H1 (cell line): ENCODE measurements at places on chromosomes 6 and 20. TPM values are rescaled to one million over a fixed set of nuclear protein-coding genes. Genes with fewer than 3 reads are reported as not detected.

DNA sequence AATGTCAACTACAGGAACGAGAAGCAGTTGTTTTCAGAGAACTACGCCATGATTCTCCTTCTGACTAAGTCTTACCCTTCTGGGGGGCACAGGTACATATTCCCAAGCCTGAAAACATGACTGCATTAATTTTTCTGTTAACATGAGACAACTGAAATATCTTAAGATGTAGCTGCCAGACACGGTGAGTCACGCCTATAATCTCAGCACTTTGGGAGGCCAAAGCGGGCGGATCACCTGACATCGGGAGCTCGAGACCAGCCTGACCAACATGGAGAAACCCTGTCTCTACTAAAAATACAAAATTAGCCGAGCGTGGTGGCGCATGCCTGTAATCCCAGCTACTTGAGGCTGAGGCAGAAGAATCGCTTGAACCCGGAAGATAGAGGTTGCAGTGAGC, 21.7 kb downstream of the TBC1D20 start:
- no peak for DNase-seq

- DNase-seq: no peak
These were observed 4.5 kb downstream of the SUN5 start for GRCh38 chr20:32999603-33000250.

The SPATS1 gene
- not detected in 2 replicates for total RNA-seq

GRCh38 chr6:126803769-126804168, 314.7 kb upstream of the RSPO3 start:
- DNase-seq: no peak

DNA sequence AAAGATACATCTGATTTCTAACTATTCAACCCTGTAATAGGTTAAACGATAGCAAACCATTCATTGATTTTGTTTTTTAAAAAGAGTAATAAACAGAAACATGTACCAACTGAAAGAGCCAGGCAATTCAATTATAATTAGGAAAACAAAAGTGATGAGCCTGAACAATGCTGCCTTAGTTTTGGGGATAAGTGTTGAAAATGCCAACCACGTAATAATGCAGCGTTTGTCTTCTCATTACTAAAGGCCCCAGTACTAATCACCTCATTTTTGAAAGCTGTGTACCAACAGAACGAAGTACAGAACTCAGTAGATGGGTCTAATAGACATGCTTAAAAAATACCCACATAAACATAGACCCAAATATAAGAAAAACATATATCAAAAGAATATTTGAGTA, 663.6 kb upstream of the CHD6 start:
- DNase-seq: no peak

The MYMX gene
- 4.7 and 5.2 TPM in 2 replicates for total RNA-seq

GRCh38 chr6:142569676-142570075, 267.9 kb downstream of the ADGRG6 start:
- DNase-seq: no peak

The DACT2 gene
- 3.1 and 3.9 TPM in 2 replicates for total RNA-seq

DNA sequence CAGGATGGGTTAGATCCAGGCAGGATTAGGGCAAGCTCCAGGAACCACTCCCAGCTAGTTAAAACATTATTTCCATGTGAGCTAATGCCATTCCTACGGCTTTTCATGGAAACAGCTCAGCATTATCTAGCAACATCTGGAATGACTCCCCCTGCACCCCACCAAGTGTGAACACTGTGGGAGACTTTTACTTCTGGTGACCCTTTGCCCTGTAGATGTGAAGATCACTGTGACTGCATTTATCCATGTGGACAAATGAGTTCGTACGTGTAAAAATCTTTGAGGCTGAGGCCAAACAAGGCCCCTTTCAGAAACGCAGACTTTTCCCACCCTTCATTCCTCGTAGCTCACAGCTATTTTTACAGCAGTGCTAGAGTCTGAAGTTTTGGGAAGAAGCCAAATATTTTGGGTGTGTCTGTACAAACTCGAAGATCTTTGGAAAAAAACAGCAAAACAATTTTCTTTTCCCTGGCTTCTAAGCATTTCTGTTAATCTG, 221.8 kb upstream of the SOX4 start:
- no peak for DNase-seq

GRCh38 chr20:50194831-50195523, 4.3 kb downstream of the CEBPB start:
- DNase-seq: no peak

The MLIP gene
- not detected in 2 replicates for total RNA-seq

DNA sequence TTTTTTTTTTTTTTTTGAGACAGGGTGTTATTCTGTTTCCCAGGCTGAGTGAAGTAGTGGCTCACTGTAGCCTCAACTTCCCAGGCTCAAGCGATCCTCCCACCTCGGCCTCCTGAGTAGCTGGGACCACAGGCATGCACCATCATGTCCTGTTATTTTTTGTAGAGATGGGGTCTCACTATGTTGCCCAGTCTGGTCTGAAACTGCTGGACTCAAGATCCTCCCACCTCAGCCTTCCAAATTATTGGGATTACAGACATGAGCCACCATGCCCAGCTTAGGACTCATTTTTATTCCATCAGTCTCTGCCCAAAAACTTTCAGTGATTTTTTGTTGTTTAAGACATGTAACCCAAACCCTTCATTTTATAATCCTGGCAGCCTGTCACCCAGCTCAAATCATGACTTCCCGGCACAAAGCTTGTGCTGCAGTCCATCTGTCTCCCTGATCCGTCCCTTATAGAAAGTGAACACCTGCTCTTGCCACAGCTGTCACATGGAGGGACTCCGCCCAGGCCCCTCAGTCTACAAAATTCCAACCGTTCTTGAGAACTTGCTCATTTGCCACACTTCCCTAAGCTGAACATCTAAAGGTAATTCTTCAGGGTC, 183.9 kb upstream of the JARID2 start:
- DNase-seq: no peak

DNA sequence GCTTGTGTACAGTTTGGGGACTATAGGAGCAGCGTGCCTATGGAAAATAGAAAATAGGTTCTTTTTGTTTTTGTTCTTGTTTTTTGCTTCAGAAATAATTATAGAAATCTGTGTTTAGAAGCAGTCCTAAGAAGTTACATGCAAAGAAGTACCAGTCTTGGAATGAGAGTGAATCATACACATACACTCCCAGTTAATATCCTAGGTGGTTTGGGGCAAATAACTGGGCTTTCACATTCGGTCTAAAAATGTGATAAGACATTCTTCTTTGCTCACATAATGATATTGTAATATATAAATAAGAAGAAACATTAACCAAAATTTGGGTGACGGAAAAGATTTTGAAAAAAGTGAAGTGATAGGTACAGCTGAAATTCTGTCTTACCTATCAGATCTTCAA, 61.0 kb downstream of the ENPP1 start:
- DNase-seq: no peak
